ENCODE measurements at places on chromosomes 12 and 14.
A peak's percentile ranks its signal among the peaks of the same experiment; 100 is the strongest.

DNA sequence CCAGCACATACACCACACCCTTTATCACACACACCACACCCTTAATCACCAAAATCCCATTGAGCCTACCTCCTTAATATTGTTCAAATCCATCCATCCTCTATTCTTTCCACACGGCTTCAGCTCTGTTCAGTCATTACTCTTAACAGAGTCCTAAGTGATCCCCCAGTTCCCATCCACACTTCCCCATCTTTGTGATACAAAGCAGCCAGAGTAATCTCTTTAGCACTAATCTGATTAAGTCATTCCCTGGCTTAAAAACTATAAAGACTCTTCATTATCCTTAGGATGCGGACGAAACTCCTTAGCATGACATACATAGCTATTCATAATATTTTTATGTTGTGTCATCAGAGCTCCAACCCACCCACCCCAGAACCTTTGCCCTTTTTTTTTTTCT is 14.7 kb upstream of the MFAP5 start:
- DNase-seq = no peak

- no peak for DNase-seq
Measured at GRCh38 chr14:24613241-24613640, 3.8 kb upstream of the GZMH start.

DNA sequence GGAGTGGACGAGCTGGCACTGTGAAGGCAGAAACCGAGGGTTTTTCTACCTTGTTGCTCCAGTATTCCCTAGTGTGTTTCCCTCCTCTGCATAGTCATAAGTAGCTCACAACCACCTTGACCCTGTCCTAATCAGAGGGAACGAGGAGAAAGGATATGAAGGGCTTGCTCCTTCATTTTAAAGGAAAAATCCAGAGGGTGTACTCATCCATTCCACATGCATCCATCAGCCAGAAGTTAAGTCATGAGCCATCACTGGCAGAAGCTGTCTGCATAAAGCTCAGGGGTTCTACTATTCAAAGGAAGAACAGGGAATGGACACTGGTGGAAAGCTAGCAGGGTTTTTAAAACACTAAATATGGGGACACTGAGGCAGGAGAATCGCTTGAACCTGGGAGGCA is 84.3 kb upstream of the FOXN3 start:
- no peak for DNase-seq

DNA sequence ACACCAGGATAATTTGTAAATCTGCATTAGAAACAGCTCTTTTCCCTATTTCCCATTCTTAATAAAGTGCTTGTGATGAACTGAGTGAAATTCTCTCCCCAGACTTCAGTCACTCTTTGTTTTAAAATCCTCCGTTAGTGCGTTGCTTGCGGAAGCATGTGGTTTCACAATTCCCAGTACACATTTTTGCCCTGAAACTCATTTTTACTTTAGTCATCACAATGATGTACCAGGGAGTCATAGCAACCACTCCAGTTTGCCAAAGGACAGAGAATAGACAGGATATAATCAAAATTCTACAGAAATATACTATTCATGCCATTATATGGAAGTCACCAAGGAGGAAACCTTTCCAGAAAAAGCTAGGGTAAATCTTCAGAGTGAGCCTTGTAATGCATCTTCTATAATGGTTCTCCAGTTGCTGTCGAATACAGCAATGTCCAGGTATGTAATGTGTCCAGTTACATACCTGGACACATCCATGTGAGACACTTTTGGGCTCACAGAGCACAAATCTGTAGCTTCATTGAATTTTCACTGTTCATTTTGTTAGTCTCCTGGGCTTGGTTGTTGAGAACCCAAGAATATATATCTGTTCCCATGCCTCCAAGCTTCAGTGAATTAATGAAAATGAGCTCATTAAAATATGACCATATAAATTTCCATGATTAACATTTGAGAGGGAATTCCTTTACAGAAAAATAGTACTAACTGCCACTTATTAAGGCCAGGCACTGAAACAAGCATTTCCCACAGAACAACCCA is 57.8 kb downstream of the GPR135 start:
- no peak for DNase-seq

DNA sequence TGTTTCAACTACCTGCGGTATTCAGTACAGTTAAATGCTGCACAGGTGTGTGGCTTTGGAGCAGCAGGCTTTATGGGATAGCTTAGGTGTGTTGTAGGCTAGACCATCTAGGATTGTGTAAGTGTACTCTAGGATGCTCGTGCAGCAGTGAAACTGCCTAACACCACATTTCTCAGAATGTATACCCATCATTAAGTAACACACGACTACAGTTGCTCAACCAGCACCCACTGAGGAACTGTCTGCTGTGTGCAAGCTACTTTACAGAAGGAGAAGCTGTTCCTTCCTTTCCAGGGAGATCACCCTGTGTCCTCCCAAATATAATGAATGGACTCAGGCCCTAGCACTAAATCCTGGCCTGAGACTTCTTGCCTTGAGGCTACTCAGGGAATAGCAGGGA is 94.8 kb downstream of the SLC24A4 start:
- peak; percentile 18 for DNase-seq

DNA sequence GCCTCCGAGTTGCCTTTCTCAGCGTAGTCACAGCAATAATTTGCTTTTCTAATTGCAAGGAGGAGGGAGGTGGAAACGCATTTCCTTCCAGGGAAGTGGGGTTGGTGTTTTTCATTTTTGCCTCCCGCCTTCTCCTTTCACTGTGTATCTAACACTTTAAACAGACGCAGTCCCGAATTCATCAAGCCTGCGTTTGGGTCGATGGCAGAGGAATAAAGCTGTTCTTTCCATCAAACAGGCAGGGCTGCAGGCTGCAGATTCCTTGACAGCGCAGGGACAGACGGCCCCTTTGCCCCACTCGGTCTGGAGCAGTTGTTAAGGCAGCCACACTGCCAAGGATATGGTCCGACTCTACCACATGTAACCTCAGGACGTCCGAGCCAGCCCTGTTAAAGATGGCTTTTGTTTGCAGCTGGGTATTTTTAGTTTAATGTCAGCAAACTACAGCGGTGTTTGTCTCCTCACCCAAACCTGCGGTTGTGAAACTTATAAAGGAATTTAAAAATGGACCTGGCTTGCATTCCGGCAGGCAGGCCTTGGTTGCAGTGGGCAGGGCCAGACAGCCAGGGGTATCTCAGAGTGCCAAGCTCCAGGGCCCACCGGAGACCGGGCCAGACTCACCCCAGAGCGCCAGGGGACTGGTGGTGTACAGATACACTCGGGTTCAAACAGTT is 2.1 kb downstream of the CHST11 start:
- DNase-seq = peak; percentile 54

DNA sequence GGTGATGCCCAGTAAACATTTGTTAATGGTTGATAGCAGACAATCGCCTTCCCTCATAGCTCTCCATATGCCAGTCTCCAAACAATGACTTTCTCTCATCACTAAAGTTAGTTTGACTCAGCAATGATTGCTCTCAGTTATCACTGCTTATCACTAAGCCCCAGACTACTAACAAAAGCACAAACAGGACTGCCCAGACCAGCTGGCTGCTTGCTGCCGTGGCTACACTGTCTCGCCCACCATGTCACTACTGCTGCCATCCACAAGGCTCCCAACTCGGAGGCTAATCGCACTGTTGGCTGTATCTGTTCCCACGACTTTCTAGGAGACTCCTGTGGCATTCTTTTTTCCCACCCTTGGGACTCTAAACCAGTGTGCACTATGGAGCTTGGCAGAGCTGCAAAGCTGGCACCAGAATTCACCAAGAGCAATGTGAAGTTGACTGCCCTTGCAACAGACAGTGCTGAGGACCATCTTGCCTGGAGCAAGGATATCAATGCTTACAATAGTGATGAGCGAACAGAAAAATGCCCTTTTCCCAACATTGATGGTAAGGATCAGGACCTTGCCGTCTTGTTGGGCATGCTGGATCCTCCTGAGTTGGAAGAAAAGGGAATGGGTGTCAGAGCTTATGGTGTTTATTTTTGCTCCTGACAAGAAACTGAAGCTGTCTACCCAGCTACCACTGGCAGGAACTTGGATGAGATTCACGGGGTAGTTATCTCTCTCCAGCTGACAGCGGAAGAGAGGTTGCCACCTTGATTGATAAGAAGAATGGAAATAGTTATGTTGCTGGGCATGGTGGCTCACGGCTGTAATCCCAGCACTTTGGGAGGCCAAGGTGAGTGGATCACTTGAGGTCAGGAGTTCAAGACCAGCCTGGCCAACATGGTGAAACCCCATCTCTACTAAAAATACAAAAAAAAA is 27.1 kb upstream of the NR2C1 start:
- no peak for DNase-seq

GRCh38 chr12:112308652-112309051 is 73.6 kb downstream of the HECTD4 start:
- no peak for DNase-seq

GRCh38 chr14:68682166-68683103 is 110.4 kb downstream of the ZFP36L1 start:
- peak; percentile 89 for DNase-seq

DNA sequence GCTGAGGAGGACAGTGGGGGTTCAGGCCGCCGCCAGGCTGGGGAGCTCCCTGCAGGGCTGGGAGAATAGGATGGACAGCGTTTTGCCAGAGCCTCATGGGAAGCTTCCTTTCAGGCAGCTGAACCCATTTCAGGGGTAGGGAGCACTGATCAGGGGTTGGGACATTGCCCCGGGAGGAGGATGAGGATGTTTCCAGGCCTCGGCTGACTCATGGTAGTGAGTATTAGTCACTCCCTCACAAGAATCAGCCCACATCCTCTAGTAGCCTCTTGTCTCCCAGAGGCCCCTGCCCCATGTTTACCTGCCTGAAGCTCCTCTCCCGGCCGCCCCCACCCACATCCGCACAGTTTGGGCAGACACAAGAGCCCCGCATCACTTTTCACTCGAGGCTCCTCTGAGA is 89.8 kb downstream of the ZFP36L1 start:
- DNase-seq = no peak

- DNase-seq = no peak
Measured at GRCh38 chr12:113762155-113762881, 203.8 kb downstream of the RBM19 start.

DNA sequence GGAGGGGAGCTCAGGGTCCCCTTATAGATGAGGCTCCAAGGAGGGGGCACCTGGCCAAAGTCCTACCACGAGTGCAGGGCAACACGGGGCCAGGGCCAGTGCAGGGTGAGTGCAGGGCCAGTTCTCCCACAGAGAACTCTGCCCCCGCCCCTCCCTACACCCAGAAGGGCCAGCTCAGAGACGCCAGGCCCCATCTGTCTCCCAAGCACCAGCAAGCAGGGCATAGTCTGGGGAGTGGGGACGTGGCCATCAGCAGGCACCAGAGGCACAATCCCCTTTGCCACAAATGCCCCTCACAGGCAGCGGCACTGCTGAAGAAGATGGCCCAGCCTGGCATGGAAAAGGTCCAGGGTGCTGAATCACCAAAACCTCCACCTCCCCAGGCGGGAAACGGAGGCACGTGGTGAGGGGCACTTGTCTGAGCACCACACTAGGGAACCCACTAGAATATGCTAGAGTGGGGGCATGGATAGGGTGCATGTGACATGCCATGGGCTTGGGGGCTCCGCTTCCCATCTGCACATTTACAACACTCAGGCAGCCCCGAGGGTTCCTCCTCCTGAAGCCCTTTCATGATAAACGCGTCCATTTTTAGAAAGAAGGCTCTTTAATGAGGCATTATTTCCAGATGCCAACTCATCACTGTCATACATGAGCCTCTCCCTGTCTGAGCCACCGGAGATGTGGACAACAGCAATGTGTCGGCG is 17.8 kb downstream of the CCDC85C start:
- DNase-seq = no peak

DNA sequence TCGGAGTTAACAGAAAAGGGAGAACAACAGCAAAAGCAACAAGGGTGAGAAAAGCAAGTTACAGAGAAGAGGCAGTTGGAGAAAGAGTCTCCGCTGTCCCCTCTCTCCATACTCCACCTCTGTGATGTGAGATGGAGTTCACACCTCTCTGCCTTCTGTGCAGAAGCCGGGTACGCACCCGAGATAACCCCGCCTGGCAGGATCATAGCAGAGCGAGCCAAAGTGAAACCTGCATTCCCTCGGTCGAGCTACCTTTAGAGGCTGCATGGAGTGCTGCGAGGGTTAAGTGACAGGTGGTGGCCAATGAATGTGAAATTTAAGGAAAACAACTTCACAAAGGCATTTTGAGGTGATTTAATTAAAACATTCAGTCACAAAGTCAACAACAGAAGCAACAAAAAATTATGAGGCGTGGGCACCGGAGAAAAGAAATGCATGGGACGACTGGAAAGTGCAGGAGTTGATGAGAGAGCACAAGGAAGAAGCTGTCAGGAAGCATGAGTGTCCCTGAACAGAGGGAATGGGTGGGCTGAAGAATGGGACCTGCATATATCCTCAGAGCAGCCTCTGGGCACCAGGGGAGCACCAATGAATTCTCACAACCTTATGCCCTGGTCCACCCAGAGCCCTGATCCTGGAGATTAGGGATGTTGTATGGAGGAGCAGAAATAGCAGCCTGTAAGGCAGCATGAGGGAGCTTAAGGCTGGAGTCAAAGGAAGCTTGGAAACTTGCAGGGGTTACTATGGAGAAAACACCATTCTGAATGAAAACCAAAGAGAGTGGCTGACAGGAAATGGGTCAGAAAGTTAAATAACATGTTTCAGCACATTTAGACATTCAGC is 208.3 kb downstream of the EMP1 start:
- DNase-seq = no peak

- DNase-seq = no peak
Measured at GRCh38 chr12:91617818-91618217, 435.2 kb upstream of the DCN start.

- no peak for DNase-seq
Measured at GRCh38 chr14:23434488-23435222, 805 bp downstream of the MYH7 start.

DNA sequence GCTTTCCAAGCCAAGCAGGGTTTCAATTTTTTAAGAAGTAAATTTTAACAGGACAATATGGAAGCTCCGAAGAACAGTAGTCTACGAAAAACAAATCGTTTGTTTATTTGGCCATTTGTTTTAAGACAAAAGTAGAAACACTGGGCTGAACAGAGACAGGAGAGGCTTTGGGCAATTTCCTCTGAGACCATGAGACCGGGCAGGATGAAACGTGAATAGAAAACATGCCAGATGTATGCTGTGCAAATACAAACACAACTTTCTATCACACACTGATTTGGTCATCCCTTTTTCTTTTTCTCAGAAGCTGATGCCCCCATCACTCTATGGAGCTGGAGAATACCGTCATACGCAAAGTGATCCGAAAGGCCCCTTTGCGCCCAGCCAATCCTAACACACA is 1111.1 kb downstream of the BCL11B start:
- no peak for DNase-seq

DNA sequence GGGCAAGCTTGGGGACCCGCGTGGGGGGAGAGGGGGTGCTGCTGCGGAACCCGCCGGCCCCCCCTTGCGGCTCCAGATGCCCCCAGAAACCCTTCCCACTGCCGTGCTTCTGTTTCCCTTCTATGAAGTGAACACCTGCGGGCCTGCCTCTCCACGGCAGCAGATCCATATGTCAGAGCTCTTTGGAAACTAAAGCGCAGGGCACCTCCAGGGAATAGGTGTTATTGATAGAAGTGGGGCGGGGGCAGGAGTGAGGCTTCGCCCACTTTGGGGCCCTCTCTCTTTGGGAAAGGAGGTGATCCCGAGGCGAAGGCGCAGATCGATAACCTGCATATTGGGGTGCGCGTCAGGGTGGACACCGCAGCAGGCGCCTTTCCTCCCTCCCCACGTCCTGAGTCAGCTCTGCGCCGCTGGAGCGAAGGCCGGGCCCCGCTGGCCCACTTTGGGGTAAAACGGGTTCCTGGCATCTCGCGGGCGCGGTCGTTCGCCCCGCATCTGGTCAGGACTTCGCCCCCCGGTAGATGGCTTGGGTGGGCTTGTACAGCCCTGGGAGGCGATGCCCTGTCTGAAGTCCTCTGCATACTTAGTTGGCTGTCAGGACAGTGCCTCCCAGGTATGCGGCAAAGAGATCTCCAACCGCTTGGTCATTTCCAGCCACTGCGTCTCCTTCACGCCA is 524 bp downstream of the KMT5A start:
- no peak for DNase-seq
